ENCODE measurements at places on chromosomes 5 and 9.
A peak's percentile ranks its signal among the peaks of the same experiment; 100 is the strongest.

DNA sequence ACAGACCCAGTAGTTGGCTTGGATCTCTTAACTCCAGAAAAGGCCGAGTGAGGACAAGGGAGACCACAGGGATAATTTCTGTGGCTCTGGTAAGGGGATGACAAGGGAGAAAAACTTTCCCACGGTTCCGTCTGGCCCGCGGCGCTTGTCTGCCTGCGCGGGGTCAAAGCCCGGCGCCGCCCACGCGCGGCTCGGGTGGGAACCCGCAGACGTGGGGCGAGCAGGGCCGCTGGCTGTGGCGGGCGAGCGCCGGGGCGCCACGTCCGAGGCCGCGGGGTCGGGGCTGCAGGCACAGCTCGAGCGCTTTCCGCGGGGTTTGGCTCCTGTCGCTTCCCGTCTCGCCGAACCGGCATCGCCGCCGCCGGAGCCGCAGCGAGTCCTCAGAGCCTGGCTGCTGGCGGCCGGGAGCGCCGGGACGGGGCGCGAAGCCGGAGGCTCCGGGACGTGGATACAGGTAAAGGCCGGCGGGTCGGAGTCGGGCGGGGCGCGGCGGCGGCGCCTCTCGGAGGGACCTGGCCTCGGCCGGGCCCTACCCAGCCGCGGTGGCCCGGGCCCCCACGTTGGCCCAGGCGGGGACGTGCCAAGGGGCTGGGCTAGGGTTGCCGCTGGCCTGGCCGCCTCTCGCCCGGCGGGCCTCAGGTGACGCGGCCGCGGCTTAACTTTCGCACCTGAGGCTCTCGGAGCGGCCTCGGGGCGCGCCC is at the start of gene RNF180:
Gene RNF180 (plus strand): TSS at position 344 of the 701 bp plus-strand sequence. CDS start 34,965 bp downstream, outside the sequence.
- H3K4me3 ChIP-seq: peak within 1 kb of the TSS; percentile 33
- no peaks in the 10 kb centered on the region for H3K36me3 ChIP-seq
- no peak within 1 kb of the TSS for H3K27ac ChIP-seq
- DNase-seq: peak; percentile 30
- peaks cover 24% of the 10 kb centered on the region for H3K27me3 ChIP-seq
- H3K4me1 ChIP-seq: peaks cover 4% of the 10 kb centered on the region

DNA sequence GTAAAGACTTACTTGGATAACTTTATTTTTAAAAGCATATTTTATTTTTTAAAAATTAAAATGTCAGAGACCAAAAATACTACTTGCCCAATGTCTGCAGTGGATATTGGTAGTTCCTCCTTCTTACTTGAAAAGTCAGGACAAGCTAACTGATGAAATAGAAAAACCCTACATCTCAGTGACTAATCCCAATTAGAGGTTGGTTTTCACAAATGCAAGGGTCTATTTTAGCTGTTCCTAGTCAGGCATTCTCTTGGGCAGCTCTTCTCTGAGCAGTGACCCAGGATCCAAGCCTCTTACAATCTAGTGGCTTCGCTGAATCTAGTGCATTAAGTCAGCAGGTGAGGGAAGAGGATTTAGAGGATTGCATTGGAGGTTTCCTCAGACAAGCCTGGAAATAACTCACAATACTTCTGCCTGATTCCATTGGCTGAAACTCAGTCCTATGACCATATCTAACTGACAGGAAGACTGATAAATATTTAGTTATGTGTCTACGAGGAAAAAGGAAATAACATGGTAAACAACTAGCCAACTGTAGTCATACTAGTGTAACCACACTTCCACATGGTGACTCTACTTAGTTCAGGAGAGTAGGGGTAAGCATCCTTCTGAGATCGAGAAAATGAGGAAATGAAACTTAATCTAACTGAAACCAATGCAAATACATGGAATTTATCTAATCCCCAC is 34.2 kb upstream of the MIER3 start:
- no peak for DNase-seq
- peaks cover 11% of the 10 kb centered on the region for H3K4me1 ChIP-seq
- H3K36me3 ChIP-seq: no peaks in the 10 kb centered on the region
- no peak overlapping the region for H3K27ac ChIP-seq
- H3K27me3 ChIP-seq: no peaks in the 10 kb centered on the region

DNA sequence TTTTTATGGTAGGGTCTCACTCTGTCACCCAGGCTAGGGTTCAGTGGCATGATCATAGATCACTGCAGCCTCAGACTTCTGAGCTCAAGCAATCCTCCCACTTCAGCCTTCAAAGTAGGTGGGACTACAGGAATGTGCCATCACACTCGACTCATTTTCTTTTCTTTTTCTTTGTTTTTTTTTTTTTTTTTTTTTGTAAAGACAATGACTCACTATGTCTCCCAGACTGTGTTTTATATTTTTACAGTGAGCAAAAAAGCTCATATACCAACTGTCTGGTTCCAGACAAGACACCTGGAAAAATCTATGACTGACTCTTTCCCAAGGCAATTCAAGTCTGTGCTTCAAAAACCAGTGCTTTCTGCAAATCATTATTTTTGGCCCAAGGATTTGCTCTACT is 10.8 kb upstream of the FOXD1 start:
- no peak for DNase-seq
- no peak overlapping the region for H3K27ac ChIP-seq
- H3K4me1 ChIP-seq: no peaks in the 10 kb centered on the region
- H3K4me3 ChIP-seq: no peak overlapping the region

GRCh38 chr9:34446468-34446891 is 11.9 kb downstream of the FAM219A start:
- no peak overlapping the region for H3K4me3 ChIP-seq
- H3K36me3 ChIP-seq: no peaks in the 10 kb centered on the region
- DNase-seq: no peak
- no peak overlapping the region for H3K27ac ChIP-seq
- peaks cover 6% of the 10 kb centered on the region for H3K4me1 ChIP-seq
- no peaks in the 10 kb centered on the region for H3K27me3 ChIP-seq
